ENCODE measurements at places on chromosomes 3 and 15.
A peak's percentile ranks its signal among the peaks of the same experiment; 100 is the strongest.

- no peak for DNase-seq
Observed at GRCh38 chr15:84859144-84859543, 25.3 kb upstream of the SLC28A1 start.

GRCh38 chr3:147426931-147427330, 17.8 kb downstream of the ZIC1 start:
- DNase-seq, result no peak

DNA sequence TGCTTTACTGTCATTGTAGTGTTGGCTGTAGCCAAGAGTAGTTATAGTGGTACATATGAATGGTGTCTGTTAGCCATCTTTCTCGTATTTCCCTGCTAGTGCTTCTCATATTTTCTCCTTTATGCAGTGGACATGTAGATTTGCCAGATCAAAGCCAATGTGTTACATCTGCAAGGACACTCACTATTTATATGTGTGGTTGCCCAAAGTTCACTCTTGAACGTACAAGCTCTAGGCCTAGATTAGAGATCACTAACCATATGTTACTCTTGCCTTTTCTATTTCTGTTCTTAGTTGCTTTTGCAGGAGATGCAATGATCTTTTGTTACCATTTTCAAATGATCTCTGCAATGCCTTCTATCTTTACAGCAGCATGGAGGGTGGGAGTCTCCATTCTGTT, 78.4 kb downstream of the CADM2 start:
- DNase-seq, result no peak

DNA sequence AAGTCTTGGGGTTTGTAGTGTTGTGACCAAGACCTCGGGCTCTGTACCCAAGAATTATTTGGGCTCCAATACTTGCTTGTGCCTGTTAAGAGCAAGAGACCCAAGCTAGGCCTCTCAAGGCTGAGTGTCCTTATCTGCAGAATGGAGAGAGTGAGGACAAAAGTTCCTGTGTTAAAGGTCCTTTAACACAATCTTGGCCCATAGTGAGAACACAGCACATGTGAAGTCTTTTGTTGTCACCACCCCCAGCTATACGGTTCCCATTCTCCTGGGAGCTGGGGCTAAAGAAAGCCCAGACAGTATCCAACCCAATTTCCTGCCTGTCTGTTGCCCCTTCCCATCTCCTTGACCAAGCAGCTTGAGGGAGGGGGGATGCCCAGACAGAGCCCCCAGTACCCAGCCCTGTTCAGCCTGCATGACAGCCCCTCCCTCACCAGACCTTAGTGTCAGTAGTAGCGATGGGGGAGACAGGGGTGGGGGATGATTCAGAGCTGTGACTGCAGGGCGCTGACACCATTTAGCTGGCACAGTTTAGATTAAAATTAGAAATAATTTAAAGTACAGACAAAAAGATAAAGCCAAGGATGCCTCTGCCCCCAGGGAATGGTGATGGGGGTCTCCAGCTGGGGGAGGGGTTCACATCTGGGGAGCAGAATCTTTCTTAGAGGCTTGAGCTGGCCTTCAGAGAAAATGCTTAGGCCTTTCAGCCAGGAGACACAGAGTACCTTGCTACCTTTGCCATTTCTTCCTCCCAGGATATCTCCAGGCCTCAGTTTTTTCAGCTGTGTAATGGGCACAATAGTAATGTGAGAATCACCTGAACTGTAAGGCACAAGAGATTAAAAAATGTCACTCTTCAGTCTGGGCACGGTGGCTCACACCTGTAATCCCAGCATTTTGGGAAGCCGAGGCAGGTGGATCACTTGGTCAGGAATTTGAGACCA, 2.7 kb downstream of the PRKCD start:
- DNase-seq, result no peak

- peak; percentile 54 for DNase-seq
Observed at GRCh38 chr15:48861813-48862431, 16.0 kb upstream of the EID1 start.

- DNase-seq, result no peak
Observed at GRCh38 chr3:72618739-72619138, 229.5 kb downstream of the SHQ1 start.

DNA sequence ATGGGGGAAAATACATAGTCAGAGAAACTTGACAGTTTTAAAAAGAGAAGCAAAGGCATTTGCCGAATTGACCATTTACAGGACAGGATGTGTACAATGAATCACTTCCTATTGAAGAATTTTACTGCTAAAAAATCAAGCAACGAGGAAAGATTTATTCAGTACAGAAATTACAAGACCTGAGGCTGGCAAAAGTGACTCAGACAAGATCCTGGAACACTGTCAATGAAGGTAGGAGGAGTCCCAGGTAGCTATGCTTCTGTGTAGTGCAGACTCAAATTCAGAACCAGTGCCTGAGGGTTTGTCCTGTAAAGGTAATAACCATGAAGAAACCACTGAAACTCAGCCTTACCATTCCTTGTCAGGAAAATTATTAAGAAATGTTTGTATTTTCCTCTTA, 120.9 kb downstream of the ZMAT3 start:
- DNase-seq, result no peak

GRCh38 chr15:81887912-81888311, 157.9 kb downstream of the MEX3B start:
- no peak for DNase-seq

- no peak for DNase-seq
Observed at GRCh38 chr3:72232777-72233176, 447.8 kb upstream of the PROK2 start.

GRCh38 chr15:101194546-101195125, 57.2 kb downstream of the CHSY1 start:
- DNase-seq, result no peak

DNA sequence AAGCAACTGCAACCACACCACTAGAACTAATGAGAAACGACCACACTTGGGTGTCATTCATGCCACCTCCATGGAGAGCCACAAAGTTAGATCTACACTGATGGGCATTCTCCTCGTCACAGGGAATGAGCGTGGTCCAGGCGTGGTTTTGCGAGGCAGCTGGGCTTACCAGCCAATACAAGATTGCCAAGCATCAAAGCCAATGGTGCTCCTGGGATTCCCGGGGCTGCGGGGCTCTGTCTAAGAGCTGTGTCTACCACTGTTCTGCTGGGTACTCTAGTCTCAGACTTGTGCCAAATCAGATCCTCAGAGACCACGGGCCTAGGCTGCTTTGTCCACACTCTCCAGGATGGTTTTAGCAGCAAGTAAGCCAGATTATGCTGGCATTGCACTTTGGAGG, 43.8 kb downstream of the RAB6B start:
- no peak for DNase-seq

DNA sequence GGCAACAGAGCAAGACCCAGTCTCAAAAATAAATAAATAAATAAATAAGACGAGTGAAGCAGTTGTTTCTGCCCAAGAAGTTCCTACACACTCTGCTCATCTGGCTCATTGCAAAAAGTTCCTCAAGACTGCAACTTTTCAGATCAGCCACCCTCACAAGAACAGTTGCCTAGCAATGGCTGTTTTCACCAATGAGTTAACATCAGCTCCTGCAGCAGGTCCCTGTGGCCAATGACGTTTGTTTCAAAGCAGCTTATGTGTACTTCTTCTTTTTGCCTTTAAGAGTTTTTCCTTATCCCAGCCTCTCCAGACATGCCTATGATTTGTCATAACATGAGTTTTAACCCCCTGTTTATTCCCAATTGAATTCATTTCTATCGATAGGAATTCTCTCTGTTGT, 118.4 kb upstream of the SPRED1 start:
- DNase-seq, result no peak

GRCh38 chr15:86018679-86019078, 61.0 kb upstream of the AGBL1 start:
- DNase-seq, result no peak

DNA sequence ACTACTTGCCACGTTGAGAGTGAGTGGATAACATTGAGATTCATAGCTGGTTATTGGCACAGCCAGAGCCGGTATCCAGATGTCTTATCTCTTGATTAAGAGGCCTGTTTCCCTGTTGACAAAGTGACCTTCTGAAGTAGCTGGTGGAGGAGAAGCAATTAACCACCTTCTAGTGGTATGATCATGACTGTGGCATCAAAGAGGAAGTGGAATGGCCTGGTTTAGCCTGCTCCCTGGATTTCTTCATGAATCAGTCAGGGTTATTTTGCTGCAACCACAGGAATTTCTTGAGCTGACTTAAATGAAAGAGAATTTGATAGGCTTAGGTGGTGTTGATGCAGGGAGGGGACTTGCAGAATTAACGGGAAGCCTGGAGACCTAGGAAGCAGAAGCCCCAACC, 398.3 kb downstream of the MFSD1 start:
- no peak for DNase-seq

- no peak for DNase-seq
Observed at GRCh38 chr3:75265897-75266296, 398.2 kb upstream of the FRG2C start.

DNA sequence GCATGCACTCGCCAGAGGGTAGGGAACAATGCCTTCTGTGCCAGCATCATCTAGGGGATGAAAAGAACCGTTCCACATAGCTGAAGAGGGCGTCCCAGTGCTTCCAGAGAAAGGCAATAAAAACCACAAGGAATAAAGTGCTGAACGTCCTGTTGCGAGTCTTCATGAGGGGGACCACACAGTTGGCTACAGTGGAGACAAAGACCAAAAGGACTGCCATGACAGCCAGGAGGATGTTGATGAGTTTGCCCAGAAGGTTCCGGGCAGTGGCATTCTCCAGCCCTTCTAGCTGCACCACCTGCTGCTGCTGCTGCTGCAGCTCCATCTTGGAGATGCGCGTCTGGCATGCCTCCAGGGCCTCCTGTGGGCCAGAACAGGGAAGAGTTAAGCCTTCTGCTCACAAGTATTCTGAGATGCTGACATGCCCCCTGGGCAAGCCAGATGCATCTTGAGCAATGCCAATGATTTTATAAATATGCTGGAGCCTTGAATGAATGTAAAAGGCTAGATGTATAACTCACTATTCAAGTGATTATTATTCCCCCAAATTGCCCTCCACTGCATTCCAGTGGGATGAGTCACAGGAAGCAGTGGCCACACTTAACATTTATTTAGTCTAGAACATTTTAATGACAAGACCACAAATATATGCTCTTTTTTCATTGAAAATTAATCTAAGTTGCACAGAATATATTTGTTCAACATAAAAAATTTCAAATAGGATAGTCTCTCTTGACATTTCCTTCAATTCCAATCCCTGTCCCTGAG, 45.1 kb upstream of the PLXND1 start:
- DNase-seq, result no peak

DNA sequence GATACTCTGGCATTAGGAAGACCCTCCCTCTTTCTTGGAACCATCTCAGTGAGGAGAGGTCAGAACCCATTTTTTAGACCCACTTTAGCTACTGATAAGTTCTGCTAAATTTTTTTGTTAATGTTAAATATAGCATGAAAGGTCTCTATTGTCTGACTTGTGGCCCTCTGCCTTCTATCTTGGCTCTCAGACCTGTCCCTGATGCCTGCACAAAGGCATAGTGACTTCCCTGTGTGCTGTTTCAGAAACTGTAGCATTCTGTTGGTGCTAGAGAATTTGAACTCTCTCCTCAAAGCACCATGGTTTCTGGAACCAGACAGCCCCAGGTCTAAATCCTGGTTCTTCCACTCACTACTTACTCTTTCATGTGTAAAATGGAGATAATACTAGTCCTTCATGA, 15.4 kb downstream of the MAPKBP1 start:
- no peak for DNase-seq

DNA sequence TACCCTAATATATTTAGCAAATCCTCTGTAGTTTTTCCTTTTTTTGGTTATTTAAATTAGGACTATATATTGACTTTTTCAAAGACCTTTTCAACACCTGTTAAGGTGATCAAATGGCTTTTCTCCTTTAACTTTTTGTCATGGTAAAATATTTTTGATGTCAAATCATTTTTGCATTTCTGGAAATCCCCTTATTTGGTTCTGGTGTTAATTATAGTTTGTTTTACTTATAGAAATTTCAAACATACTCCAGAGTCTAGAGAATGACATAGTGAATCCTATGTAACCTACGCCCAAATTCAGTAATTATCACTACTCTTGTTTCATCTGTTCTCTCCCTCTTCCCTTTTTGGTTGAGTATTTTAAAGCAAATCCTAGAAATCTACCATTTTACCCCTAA, 121.3 kb upstream of the TBL1XR1 start:
- DNase-seq, result no peak

DNA sequence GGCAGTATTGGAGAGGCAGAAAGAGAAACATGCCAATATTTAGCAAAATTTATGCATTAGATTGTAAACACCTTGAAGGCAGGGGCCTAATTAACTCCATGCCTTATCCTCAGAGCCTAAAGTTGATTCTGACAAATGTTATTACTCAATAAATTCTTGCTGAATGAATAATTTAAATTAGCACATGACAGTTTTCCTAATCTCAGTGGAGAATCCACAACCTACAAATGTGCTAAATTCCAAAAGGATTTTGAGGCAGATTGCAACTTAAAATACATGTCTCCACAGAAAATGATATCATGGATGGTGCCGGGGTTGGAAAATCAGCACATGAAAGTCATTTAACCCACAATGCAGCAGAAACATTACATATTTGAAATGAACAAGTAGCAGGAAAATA, 41.1 kb upstream of the NANOGP8 start:
- DNase-seq, result no peak

DNA sequence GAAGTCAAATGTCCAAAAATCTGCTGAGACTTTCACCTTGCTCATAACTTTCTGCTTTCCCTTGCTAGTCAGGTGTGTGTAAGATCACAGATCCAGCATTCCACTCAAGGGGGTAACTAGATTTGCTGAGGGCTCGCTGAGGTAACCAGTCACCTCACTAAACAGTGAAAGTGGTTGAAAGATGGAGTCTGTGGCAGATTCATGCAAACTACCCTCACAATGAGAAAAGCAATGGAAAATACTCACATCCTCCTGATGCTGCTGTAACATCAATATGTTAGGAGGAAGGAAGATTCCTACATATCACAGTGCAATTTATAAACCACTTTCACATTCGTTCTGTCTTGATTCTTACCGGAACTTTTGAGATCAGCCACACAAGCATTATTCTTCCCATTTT, 174.3 kb upstream of the BCL6 start:
- no peak for DNase-seq

DNA sequence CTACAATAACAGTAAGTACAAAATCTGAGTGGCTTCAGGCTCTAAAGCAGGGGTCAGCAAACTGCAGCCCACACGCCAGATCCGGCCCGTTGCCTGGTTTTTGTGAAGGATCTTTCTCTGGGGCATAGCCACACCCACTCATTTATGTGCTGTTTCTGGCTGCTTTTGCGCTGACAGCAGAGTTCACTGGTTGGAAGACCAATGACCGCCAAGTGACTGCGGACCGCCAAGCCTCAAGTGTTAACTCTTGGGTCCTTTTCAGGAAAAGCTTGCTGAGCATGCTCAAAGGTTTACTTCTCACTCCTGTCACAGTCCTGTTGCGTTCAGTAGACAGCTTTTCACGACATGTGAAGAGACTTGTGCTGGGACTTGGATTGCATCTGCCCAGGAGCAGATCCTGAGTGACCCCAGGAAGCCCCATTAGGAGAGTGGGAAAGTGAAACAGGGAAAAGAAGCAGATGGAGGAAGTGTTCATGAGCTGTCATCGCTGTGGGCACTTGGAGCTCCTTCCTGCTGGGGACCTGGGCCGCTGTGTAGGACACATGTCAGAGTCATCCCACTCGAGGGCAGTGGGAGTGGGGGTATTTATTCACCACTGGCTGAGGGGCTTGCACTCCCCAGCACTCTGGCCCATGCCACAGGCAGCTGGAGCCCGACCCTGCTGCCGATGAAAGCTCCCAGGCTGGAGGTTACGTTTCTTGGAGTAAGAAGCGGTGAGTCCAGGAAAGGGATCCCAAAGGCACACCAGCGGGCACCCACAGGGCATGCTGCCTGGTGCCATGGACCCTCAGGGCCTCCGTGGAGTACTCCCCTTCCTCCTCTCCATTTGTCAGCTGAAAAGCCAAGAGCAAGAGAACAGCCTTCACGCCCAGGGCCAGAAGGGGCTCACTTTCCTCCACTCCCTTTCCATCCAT, 249.1 kb downstream of the PLCL2 start:
- no peak for DNase-seq

All from NCI-H774 (cell line).